Epithelial cell of prostate (primary cell): ENCODE measurements at places on chromosomes 3 and 15.

GRCh38 chr3:4895838-4896237, 83.4 kb upstream of the BHLHE40 start:
- DNase-seq = no peak

GRCh38 chr15:94242257-94242656, 10.9 kb downstream of the MCTP2 start:
- DNase-seq = no peak

GRCh38 chr15:68187559-68187958, 17.6 kb downstream of the CALML4 start:
- no peak for DNase-seq

- DNase-seq = no peak
Measured at GRCh38 chr3:149145356-149145755, 15.9 kb downstream of the HPS3 start.

- DNase-seq = no peak
Measured at GRCh38 chr3:350871-351371, 154.4 kb downstream of the CHL1 start.

DNA sequence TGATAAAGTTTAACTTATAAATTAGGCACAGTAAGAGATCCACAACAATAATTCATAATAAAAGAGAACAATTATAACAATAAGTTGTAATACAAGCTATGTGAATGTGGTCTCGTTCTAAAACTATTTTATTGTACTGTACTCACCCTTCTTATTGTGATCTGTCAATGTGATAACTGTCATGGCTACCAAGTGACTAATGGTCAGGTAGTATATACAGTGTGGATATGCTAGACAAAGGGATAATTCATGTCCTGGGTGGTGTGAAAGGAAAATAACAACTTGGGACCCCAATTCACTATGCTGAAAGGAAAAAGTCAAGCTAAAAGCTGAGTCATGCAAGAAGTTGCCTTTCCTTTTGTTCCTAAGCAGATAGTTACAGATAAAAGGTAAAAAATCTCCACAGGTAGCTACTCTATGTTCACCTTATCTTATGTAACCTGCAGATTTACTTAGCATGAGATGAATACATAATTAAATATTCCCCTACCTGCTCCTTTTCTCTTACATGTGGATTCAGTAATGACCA, 10.7 kb upstream of the CYP8B1 start:
- DNase-seq = no peak
